ENCODE measurements at places on chromosomes 3 and 15.

DNA sequence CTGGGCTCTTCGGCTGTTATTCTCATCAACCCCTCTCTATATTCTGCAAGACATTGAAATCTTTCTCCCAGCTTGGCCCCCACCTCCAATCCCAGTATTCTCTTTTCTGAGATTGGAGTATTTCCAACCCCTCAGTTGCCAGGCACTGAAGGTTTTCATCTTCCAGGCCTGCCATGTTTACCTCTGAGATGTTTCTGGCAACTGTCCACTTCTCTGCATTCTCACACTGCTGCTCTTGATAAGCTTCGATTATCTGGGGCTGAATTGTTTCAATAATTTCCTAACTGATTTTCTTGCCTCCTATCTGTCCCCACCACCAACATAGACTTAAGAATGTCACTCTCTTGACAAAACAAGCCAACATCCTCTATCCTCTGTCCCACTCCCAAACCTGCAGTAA lies 1.4 kb upstream of the GPR156 start:
- DNase-seq, result no peak

DNA sequence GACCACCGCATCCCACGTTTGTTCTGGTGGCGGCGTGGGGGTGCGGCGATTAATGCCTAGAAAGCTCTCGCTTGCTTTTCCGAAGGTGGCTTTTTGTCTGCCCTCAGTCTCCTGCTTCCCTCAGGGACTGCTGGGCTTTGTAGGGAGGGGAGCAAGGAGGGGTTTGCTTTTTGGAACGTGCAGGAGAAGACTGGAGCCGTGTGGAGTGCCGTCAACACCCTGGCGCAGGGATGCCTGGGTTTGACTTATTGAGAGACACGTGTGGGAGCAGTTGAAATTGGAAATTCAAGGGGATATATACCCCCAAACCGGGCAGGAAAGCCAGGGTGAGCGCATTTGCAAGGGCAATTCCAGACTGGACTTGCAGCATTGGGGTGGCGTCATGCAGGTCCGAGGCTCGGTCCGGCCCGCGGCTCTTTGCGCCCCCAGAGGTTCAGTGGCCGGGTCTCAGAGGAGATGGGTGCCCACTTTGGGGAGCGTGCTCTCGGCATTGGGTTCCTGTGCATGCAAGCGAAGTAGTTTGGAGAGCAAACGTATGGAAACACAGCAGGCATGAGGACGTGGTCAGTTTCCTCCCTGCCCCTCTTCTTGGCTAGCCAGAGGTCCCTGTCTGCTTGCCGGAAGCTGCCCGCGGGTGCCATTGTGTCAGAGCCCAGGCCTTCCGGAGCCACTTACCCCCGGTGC lies 2.1 kb downstream of the EPHB1 start:
- DNase-seq, result no peak

GRCh38 chr15:42491539-42492225 lies 741 bp upstream of the ZNF106 start:
- DNase-seq, result no peak

- no peak for DNase-seq
Observed at GRCh38 chr3:159586571-159587202, 401.9 kb upstream of the IL12A start.

DNA sequence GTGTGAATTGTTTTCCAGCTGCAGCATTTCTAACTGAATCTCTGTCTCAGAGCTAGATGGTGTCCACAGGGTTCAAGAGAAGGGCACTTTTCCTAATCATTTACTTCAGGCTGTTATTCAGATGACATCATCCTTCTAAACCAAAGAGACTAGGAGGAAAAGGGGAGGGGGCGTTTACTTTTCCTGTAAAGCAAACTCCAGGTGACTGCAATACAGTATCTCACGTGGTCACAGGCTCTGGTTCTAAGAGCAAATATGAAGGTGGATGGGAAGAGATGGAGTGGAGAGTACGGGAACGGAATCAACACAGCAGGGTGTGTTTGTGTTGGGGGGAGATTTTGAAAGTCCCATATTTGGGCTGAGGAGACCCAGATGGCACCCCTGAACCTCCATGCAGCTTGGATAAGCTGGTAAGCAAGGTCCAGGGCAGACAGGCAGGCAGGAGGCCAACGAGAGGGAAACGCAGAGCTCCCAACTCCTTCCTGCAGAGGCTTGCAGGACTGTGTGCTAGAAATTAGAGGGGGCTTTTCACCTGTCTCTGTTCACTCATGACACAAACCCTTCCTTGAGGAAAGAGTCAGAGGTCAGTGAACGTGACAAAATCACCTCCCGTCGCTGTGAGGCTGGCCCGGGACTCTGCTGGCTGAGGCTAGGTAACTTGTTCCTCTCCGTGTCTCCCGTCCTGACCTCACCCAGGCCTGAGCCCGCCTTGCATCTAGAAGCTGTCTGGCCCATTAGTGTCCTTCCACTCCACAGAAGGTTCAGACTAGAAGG lies 151.2 kb downstream of the OPA1 start:
- DNase-seq, result no peak

DNA sequence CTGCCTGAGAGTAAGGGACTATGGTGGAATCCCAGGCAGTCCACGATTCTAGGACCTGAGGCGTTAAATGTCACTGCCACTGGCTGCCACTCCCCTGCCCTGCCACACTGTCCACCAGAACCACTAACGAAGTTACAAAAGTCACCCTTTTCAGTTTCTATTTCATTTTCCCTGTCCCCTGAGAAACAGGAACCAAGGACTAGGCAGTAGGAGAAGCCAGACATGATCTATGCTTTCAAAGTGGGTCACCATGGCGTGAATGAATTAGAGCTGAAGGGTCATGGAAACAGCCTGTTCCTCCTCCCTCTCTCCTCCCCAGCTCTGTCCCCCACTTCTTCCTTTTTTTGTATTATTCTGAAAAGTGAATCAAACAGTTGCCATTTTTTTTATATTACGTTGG lies 9.1 kb upstream of the ADPRH start:
- DNase-seq, result no peak

DNA sequence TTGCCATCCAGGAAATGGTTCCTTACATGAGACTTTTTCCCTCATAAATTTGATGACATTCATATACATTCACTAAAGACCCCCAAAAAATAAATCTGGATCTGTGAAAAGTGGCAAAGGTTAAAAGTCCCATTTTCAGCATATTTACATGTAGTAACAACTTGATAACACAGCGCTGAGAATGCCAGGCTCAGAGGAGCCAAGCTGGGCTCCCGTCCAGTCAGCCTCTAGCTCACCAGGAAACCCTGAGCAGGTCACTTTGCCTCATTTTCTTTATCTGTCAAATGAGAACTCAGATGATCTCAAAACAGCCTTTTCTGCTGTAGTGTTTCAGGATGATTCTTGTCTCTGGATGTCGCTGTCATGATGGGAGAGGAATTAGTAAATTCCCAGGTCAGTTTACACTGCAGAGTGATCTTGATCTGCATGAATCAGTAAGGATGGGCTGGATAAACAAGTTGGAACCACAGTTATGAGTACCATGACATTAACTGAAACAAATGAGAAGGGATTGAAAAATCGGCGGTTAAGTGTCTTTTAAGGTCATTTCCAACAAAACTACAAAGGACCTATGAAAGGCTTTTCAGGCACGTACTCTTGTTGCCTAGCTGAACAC lies 82.8 kb downstream of the PPARG start:
- no peak for DNase-seq

DNA sequence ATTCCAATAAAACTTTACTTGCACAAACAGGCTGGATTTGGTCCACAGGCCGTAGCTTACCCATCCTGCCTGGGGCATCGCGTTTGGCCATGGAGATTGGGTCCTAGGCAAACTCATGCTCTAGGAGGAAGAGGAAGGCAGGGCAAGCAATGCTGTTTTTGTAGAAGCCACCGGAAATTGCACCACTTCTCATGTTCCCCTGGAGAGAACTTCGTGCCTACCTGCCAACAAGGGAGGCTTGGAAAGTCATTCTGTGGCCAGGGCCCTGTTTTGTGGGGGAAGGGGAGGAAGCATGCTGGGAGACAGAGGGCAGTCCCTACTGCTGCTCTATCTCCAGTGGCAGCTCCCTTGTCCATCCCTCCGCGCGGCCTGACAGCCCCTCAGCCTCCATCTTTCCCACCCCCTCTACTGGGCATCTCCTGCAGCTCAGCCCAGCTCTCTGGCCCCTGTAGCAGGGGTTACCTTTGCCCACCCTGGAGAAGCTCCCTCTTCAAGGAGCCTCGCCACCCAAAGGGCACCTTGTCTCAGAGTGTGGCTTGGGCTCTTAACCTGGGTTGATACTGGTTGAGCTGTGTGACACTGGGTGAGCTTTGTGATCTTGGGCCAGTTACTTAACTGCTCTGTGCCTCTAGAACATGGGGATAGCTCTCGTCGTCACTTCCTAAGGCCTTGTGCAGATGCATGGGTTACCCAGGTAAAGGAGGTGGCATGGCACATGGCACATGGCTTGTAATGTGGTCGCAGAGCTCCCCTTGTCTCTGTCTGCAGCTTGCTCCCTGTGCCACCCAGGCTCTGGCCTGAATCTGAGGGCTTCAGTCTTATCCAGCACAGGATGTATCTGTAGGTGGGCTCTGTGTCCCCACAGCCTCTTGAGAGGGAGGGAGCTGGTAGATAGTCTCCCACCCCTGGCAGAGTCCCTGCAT lies 6.1 kb downstream of the ABTB1 start:
- no peak for DNase-seq

DNA sequence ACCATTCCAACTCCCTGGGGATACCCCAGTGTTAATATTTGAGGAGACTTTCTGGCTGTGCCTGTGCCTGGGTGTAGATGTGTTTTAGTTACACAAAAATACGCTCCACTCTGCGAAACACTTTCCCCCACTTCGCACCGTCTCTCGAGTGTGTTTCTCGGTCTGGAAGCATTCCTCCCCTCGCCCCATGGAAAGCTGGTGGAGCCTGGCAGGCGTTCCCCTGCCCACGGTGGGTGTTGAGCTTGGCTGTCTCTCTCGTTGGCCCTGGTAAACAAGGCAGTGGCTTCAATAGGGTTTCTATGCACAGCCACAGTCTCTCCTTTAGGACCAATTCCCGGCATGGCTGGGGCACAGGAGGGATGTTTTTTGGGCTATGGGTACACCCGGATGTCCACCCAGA lies 19.3 kb downstream of the IQSEC1 start:
- DNase-seq, result no peak
